ENCODE measurements at places on chromosomes 7 and 10.

GRCh38 chr10:126027692-126028091, 131.3 kb downstream of the FANK1 start:
- DNase-seq = no peak

DNA sequence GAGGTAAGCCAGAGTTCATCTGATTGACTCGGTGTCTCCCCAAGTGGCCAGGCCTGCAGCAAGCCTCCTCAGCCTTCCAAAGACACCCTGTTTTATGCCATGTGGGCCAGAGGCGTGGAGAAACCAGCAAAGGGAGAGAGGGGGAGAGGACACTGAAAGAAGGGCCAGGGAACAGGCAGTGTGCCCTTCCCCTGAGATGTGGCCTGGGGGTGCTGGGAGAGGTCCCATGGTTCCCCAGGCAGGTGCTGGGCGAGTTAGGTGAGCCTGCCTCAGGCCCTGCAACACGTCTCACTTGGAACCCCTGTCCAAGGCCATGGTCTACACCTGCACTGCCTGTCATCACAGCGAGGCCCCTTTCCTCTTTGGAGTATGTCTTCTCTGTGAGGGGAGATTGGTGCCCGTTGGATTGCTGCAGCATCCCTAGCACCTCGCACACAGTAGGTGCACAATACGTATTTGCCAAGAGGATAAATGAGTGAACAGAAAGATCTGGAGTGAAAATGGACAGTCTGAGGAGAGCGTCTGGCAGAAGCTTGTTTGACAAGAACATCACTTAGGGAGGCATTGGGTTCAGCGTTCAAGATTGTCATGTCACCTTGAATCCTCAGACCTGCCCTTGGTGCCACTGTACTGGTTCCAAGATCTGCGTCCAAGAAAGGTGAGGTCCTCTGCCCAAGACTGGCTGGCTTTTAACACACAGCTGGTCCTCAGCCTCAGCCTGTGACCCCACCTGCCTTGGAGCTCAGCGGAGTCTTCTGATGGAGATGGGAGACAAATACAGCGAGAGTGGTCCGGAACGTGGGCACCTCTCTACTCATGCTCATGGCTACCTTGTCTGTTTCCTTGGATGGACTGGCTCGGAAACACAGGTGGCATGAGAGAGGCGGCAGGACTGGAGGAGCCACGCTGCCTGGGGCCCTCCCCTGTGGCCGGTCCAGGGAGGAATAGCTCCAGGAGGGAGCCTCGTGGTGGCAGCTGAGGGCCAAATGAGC, 39.8 kb upstream of the NUB1 start:
- DNase-seq = no peak

DNA sequence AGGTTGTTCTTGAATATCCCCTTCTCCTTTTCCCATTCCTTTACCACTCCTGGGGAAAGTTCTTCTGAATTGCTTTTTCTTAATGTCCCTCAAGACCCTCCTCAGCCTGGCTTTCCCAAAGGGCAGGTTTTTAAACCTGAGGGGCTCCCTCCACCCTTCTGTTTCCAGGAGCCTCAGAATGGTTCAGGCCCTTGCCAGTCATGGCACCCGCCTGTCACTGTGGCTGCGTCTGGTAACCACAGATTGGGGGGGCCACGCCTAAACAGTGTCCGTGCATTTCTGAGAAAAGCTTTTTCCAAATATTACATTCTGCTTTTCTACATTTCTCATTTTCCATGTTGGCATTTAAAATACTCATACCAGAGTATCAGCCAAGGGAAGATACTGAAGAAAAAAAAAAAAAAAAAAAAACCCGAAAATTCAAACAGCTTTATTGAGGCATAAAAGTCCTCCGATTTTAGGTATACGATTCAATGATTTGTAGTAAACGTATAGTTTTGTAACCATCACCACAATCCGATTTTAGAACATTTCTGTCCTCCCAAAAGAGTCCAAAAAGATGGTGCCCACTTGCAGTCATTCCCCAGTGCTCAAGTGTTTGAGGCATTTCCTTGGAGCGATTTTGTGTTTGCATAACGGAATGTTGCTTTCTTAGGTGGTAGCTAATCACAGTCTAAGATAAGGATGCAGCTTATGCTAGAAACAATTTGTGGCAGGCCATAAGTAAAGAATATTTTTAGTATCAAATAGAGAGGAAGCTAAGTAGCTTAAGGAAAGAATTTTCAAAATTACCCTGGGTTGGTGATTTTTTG, 22.1 kb downstream of the HKDC1 start:
- DNase-seq = no peak

DNA sequence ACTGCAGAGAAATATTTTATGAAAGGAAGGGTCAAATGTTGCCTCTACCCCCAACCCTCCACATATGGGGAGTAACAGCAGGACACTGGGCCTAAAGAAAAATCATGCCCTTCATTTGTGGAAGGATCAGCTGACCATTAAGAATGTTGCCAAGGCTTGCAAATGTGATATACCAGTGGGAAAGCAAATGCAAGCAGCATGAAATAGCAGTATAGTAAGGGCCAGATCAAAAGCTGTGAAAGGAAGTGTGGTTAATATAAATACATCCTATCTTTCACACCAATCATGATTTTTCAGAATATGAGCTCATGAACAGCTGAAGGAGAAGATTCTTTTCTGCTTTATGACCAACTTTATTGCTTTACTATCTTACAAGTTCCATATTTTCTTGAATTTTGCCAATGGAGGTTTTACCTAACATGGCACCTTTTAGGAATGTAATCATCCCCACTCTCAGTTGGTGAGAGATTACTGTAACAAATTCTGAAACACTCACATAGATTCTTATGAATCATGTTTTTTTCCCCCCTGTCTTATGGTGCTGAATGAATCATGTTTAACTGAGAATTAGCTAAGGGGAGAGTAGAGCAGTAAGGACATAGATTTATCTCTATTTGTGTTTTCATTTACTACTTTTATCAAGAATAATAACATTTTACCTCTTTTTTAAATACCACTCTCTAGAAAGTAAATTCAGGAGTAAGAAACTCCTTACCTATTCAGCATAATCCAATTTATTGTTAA, 12.1 kb upstream of the ATAD1 start:
- DNase-seq = no peak
